ENCODE measurements at places on chromosomes 7 and 10.
A peak's percentile ranks its signal among the peaks of the same experiment; 100 is the strongest.

DNA sequence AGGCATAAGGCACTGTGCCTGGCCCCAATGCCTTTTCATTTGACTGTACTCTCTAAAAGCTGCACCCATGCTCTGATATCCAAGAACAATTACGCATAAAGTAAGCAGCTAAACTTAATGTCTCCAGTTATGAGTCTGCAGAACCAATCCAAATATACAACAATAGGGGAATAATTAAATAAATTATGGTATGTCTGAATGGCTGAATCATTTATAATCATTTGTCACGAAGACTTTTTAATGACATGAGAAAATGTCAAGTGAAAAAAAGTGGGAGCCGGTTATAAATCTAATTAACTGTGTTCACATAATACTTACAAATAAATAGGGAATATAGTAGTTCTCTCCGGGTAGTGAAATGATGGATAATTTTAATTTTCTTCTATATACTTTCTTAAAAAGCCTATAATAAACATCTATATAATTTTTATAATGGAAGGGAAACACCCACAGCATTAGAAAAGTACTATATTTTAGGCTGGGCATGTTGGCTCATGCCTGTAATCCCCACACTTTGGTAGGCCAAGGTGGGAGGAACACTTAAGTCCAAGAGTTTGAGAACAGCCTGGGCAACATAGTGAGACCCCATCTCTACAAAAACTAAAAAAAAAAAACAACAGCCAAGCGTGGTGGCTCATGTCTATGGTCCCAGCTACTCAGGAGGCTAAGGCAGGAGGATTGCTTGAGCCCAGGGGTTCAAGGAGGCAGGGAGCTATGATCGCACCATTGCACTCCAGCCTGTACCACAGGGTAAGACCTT, 14.2 kb downstream of the SLC37A3 start:
- DNase-seq, result no peak

- DNase-seq, result no peak
Observed at GRCh38 chr10:122143238-122143841, 127.8 kb upstream of the BTBD16 start.

GRCh38 chr7:151061213-151062110, 2.1 kb downstream of the SLC4A2 start:
- no peak for DNase-seq

DNA sequence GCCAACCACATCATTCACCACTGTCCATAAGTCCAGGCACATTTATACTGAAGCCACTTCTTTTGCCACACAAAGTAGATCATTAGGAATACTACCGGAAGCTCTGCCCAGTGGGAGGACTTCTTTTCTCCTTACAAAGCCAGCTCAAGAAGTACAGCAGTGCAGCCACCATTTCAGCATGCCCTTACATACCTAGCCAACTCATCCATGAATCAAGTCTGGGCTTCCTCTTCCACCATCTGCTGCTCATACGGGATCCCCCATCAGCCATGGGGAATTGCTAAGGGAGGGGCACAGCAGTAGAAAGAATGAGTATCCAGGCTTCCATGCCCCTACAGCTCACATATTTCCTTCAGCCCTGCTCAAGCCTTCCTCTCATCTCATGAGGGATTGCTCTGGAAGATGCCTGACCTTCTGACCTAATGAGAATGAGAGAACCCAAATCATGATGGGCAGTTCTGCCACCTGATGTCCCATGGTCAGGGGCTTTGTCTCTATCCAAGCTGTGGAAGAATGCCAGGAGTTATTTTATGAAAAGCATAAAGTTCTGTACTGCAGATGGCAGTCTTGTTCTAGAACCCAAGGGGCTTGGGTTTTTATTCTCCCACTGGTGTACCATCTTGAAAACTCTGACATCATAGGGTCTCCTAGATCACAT, 39.5 kb downstream of the ACSM6 start:
- peak; percentile 51 for DNase-seq

Measured in fibroblast of mammary gland (primary cell).